ENCODE measurements at places on chromosomes 7 and 10.

- DNase-seq: no peak
Observed at GRCh38 chr10:79479283-79479909, 32.9 kb upstream of the EIF5AL1 start.

GRCh38 chr7:15719311-15719710 lies 32.8 kb upstream of the MEOX2 start:
- no peak for DNase-seq

DNA sequence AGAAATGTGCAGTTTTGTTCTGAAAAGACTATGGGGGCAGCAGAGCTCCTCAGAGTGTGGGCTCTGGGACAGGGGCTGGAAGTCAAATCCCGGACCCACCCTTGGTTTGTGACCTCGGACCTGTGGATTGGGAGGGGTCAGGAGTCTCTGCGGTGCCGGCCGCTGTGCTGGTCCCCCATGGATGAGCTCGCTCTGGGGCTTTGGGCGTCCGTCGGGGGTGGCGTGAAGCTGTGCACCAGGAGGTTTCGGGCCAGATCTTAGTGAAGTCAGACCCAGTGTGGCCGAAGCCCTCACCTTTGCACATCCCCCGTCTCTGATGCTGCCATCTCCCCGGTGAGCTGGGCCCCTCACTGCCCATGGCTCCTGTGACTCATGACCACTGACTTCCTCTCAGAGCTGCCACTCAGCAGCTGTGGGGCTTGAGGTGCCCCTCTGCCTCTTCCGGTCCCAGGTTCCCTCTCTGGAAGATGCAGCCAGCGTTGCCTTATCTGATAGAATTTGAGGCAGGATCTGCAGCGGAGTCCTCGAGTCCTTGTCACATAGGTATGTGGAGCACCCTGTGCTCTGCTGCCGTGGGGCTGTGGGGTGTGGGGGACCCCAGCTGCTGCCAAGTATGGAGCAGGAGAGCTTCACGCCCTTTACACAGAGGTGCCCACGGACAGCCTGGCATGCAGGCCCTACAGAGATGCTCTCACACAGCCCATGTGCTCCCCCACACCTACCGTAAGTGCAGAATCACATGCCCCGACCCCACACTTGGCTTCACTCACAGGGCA lies 11.4 kb upstream of the SCART1 start:
- peak; percentile 9 for DNase-seq

- DNase-seq: no peak
Observed at GRCh38 chr7:155785536-155785935, 26.7 kb downstream of the SHH start.

DNA sequence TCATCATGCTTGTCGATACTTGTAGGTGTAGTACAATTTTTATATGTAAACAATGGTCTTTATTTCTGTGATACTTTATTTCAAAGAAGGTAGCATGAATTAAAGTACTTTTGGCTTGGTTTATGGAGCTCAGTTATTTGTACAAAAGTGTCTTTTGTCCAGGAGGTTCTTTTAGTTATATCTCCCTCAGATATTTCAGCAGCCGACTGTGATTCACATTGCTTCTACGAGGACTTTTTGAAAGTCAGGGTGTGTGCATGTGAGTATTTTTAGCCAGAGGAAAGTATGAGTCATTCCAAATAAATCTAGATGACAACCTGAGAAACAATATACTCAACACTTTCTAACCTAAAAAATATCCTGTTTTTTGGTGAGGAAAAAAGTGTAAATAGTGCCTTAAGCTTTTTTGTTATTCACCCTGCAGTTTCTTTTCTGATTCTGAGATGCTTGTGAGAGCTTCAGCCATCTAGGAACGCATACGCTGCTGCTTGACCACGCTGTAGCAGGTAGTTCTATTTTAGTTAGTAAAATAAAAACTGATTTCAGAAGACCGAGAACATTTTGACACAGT lies 595 bp upstream of the SUN1 start:
- no peak for DNase-seq

All from breast epithelium (tissue), 4 donors.